ENCODE measurements at places on chromosomes 12 and 14.

- DNase-seq: no peak
Measured at GRCh38 chr14:100701314-100701713, 25.4 kb upstream of the DLK1 start.

- no peak for DNase-seq
Measured at GRCh38 chr14:57818511-57818910, 47.4 kb downstream of the SLC35F4 start.

DNA sequence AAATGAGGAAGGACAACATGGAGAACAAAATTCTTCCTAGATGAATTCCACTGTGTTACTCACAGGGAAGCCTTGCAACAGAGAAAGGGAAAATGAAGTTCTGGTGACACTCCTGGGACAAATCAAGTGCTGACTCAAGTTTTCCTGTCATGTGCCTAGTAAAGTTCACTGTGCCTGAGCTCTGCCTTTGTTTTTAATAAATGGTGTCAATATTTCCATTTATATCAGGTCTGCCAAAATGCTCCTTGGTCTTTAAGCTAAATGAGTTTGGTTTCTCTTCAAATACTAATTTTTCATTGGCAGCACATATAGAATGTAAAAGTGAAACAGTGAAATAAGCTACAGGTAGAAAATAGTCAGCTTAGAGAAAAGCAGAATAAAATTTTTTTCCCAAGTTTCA is 33.0 kb downstream of the HIGD1C start:
- DNase-seq: no peak

DNA sequence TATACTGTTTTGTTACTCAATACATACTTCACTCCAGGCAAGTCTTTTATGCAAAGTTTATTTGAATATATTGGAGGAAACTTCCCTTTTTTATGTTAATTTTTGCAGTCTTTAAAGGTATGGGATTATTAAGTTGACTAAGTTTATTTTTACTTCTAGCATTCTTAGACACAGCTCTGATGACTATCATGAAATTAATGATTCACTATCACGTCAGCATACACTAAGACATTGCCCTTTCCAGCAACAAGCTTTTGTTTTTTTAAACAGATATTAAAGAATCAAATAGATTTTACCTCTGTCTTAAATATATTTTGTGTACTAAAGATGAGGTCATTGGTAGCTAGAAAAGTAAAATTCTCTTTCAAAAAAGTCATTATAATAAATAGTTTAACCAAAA is 52.1 kb downstream of the DERA start:
- DNase-seq: no peak

- DNase-seq: no peak
Measured at GRCh38 chr14:106129274-106129673, 602.9 kb downstream of the TMEM121 start.

- no peak for DNase-seq
Measured at GRCh38 chr12:65823513-65824375, 539 bp upstream of the HMGA2 start.

DNA sequence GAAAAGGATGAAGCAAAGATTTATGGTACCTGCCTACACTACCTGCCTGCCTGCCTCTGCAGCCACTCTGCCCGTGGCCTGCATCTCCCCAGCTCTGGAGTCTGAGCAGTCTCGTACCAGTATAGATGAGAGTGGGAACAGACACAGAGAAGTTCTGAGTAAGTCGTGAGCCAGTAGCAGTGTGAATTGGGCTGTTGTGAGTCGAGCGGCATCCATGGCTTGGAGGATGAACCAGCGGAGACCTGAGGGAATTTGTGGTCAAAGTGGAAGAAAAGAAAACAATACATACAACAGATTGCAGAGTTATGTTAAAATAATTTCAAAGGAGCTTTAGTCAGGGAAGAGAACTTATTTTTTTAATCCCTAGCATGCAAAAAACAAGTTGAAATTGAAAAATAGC is 25.3 kb downstream of the C2CD5 start:
- no peak for DNase-seq

DNA sequence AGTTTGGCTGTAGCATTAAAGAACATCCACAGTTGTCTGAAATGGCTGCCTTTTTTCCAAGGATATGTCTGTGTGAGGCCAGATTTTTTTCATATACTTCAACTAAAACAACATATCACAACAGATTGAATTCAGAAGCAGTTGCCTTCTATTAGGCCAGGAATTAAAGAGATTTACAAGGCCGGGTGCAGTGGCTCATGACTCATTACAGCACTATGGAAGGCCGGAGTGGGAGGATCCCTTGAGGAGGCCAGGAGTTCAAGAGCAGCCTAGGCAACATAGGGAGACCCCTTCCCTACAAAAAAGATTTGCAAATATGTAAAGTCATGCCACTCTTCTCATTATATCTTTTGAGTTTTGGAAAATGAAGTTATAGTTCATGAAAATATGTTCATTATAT is 108.6 kb downstream of the KTN1 start:
- DNase-seq: no peak

GRCh38 chr12:125083072-125083471 is 17.8 kb downstream of the AACS start:
- DNase-seq: no peak

- no peak for DNase-seq
Measured at GRCh38 chr12:105067511-105068031, 16.7 kb downstream of the ALDH1L2 start.

- DNase-seq: no peak
Measured at GRCh38 chr14:65234752-65235361, 132.5 kb upstream of the MAX start.

GRCh38 chr14:34981743-34982420 is 910 bp upstream of the SRP54 start:
- DNase-seq: no peak

- DNase-seq: peak; percentile 22
Measured at GRCh38 chr12:71755146-71755892, 656 bp downstream of the RAB21 start.

- DNase-seq: no peak
Measured at GRCh38 chr14:97106166-97106565, 309.0 kb downstream of the VRK1 start.

DNA sequence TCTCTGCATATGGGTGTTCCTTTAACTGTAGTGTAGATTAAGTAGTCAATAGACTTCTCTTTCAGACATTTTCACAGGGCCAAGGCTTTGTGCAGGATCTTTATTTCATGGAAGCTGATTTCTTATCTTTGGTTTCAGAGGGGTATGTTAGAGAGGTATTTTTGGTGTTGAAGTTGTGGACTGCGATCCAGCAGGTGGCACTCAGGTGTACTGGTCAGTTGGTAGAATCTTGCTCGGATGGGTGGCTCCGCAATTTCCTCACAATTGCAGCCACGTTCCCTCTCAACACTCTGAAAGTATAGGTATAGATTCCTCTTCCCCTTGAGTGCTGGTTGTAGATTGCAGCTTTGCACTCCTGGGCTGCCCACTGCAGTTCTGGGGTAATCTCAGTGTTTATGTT is 44.3 kb downstream of the OSBPL8 start:
- no peak for DNase-seq

DNA sequence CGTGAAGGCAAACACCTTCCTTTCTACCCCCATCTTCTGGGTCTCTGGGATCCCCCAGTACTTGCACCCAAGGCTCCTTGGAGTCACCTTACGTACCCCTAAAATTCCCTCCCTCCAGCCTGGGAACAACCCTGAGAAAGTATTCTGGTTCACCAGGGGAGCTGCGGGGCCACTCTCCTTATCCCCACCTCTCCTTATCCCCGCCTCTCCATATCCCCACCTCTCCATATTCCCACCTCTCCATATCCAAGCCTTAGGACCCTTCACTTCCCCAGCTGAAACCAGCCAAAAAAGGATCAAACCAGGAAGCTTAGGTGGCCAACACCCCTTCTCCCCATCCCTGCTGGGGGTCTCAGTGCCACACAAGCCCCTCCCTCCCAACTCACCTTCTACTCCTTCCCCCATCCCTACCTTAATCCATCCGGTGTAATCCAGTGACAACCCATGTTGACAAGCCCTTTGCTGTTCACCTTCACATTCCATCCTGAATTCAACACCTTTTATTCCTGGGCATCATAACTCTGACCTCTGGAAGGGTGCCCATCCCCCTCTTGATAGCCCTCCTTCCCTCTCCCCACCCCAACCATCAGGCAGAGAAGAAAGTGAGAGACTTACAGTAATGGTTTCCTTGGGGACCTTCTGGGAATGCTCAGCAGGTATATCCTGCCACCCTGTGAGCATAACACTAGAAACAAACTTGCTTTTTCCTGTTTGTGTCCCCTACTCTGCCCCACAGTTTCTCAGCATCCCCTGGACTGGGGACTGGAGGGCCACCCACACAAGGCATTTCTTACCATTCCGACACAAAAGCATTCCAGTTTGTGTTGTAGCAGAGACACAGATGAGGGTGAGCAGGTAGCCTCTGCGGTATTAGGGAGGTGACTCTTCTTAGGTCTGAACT is 1.6 kb upstream of the MSI1 start:
- no peak for DNase-seq

GRCh38 chr12:72738811-72739210 is 466.6 kb downstream of the TRHDE start:
- DNase-seq: no peak

- DNase-seq: no peak
Measured at GRCh38 chr12:102542816-102543440, 62.6 kb upstream of the IGF1 start.

GRCh38 chr14:105898482-105899010 is 372.2 kb downstream of the TMEM121 start:
- DNase-seq: no peak

- DNase-seq: no peak
Measured at GRCh38 chr12:68641138-68641537, 30.4 kb downstream of the RAP1B start.

DNA sequence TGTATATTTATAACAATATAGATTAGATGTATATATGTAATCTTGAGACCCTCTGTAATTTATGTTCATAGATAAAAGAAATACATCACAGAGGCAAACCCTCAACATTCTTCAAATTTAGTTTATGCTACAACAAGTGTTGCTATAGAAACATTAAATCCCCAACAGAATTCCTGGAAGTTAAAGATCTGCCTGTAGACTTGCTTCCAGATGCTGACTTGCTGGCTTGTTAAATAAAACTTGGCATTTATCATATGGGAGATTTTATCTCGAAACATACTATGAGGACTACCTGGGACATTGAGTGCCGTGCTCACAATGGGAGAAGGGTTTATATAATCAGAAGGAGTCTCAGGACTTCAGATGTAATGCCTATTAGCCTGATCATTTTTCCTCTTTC is 136.3 kb upstream of the PLXNC1 start:
- no peak for DNase-seq

DNA sequence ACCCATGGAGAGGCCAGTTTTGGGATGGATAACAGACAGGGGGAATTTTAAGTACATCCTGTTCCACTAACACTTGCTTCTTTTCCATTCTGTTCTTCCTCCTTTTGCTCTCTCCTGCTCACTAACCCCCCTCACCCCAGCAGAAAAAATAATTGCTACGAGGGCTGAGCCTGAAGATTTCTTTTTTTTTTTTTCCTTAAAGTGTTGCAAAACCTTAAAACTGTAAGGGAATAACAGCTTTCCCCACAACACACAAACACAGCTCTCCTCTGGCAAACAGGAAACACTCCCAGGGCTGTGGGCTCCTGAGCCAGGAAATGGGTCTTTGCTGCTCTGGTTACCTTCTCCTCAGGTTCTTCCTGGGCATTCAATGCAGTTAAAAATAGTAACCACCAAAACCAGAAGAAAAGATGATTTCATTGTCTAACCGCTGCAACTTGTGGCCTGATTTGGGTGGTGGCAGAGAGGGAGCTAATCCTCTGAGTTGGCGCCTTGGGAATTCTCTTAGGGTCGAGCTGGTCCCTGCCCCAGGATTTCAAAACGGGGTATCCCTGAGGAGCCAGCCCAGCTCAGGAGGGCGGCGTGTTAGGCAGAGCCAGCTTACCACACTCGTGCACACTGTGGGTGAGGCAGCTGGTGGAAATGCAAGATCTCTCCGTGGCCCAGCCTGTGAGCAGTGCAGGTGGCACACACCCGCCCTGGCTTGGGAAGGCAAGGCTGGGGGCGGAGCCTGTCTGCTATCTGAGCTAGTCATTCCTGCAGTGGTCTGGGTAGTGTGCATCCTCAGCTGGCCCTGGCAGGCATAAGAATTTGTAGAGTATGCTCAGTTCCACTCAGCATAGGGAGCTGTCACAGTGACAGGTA is 17.1 kb upstream of the EMP1 start:
- DNase-seq: peak; percentile 8

- DNase-seq: no peak
Measured at GRCh38 chr12:47296828-47297227, 217.1 kb upstream of the AMIGO2 start.

- DNase-seq: no peak
Measured at GRCh38 chr12:29050503-29050902, 98.6 kb upstream of the FAR2 start.

GRCh38 chr14:76472199-76472723 is 96.3 kb downstream of the ESRRB start:
- DNase-seq: no peak

GRCh38 chr12:70415987-70416386 is 49.9 kb downstream of the KCNMB4 start:
- no peak for DNase-seq

GRCh38 chr14:32203928-32204357 is 874 bp upstream of the RNU6-8 start:
- DNase-seq: no peak

DNA sequence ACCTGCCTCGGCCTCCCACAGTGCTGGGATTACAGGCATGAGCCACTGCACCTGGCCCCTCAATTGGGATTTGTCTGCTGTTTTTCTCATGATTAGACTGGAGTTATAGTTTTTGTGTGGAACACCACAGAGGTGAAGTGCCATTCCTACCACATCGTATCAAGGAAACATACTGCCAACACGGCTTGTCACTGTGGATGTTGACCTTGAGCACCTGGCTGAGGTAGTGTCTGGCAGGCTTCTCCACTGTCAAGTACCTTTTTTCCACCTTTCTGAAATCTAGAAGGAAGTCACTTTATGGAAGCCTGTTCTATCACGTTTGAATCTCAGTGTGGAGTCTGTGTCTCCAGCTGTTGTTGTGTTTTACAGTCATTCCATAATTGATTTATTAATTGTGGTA is 21.4 kb upstream of the SEL1L start:
- no peak for DNase-seq

DNA sequence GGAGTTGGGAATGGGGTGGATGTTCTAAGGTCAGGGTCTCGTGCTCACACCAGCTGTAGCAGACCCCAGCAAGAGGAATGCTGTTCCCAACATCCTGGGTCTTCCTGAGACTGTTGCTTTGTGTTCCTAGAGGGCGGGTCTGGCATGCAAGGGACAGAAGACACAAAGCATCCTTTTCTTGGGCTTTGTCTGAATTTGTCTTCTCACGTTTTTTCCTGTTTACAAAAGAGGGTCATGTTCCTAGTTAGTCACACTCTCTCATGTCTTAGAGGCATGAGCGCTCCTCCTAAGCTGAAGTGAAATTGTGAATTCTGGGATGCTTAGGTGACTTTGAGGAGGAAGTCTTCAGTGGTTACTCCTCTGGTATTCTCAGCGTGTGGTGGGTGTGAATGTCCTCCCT is 9.6 kb upstream of the TAMALIN start:
- DNase-seq: no peak

All from stimulated activated CD4-positive, alpha-beta T cell treated with anti-CD3 and anti-CD28 coated beads, Interleukin-1b, Interleukin-23, amount 100 ng/mL, for 1 hour (primary cell).